ENCODE measurements at places on chromosomes 3 and 15.

DNA sequence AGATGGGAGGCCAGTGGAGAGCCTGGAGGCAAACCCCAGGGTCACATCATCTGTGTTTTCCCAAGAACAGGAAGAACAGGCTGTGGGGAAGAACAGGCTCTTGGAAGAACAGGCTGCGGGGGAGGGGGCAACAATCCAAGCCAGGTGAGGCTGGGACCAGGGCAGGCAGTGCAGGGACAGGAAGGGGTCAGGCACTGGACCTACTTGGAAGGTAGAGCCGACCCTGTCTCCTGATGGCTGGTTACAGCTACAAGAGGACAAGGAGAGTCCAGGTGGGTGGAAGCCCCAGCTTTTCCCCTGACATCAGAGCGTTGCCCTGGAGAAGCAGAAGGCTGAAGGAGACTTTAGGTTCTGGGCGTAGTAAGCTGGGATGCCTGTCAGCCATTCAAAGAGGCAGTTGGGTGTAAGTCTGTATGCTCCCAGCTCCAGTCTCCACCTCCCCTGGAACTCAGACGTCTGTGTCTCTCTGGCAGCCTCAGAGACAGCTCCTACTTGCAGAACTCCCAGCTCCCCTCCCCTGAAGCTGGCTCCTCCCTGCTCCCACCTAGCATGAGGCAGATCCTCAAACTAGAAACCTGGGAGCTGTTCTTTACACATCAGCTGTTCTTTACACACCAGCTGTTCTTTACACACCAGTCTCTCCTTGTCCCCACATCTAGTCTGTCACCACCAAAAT is 130.9 kb downstream of the DNAJB8 start:
- DNase-seq = no peak

- DNase-seq = no peak
Observed at GRCh38 chr3:172334671-172335207, 113.5 kb downstream of the GHSR start.

DNA sequence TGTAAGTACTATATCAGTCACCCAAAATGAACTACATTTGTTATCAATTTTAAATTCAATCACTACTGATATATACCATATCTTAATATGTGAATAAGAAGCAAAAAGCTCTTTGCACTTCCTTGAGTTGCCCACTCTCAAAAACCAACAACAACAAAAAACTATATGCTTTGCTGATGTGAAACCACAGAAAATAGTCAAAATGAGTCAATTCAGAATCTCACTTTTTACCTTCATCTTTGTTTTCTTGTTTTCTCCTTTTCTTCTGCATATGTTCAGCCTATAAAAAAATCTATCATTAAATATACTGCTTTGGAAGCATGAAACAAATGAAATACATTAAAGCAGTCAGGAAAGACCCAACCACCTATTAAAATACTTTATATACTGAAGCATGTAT is 80.7 kb downstream of the UBR1 start:
- DNase-seq = no peak

DNA sequence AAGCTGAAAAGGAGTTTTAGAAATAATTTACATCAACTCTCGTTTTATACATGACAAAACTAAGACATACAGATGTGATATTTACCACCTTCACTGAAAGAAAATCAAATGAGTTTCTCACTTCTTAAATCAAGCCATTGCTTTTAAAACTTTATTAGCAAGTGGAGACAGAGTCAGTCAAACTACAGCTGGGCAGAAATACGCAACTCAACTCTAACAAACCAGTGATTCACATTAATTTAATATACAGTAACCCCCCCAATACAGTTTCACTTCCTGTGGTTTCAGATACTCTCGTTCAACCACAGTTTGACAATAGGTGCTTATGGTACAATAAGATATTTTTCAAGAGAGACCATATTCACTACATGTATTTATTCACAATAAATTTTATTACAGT is 477.1 kb downstream of the MAGI1 start:
- no peak for DNase-seq

GRCh38 chr3:60339304-60339703 is 911.9 kb downstream of the FHIT start:
- DNase-seq = no peak

GRCh38 chr3:153848702-153849101 is 272.5 kb upstream of the ARHGEF26 start:
- DNase-seq = no peak
